ENCODE measurements at places on chromosomes 3 and 15. TPM values are rescaled to one million over a fixed set of nuclear protein-coding genes. Genes with fewer than 3 reads are reported as not detected.

MASP1 gene
- total RNA-seq = 0.02 TPM

CCR9 gene
- not detected for total RNA-seq

ARPP21 gene
- total RNA-seq = 0.02 TPM

FOXB1 gene
- total RNA-seq = not detected

PPCDC gene
- 17.3 TPM for total RNA-seq

TAGLN3 gene
- not detected for total RNA-seq

SNX22 gene
- total RNA-seq = 1.3 TPM

LRRC34 gene
- total RNA-seq = not detected

DET1 gene
- total RNA-seq = 6.3 TPM

CKMT1B gene
- 4.3 TPM for total RNA-seq

SLC28A1 gene
- total RNA-seq = 0.04 TPM

SMCO1 gene
- not detected for total RNA-seq

SCG5 gene
- total RNA-seq = 2.3 TPM

PP2D1 gene
- not detected for total RNA-seq

NR2E3 gene
- total RNA-seq = 0.09 TPM

TTLL13 gene
- 0.09 TPM for total RNA-seq

NR2C2 gene
- 23.8 TPM for total RNA-seq
